ENCODE measurements at places on chromosomes 12 and 14.

DNA sequence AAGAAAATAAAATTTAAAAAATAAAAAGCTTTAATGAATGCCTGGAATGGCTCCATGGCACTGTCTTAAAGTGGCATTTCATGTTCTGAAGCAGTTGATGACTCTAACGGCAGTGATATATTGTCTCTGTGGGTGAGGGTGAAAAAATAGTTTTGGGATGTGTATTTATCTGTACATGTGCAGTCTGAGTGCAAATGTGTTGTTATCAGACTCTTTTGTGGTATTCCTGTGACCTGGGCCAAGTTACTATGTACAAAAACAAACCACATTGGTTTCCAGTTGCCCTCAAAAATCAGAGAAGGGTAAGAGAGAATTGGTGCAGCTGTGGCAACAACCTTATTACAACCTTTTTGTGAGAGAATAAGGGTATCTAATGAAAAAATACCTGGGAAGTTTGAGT, 81.7 kb upstream of the CCDC91 start:
- no peak for DNase-seq

DNA sequence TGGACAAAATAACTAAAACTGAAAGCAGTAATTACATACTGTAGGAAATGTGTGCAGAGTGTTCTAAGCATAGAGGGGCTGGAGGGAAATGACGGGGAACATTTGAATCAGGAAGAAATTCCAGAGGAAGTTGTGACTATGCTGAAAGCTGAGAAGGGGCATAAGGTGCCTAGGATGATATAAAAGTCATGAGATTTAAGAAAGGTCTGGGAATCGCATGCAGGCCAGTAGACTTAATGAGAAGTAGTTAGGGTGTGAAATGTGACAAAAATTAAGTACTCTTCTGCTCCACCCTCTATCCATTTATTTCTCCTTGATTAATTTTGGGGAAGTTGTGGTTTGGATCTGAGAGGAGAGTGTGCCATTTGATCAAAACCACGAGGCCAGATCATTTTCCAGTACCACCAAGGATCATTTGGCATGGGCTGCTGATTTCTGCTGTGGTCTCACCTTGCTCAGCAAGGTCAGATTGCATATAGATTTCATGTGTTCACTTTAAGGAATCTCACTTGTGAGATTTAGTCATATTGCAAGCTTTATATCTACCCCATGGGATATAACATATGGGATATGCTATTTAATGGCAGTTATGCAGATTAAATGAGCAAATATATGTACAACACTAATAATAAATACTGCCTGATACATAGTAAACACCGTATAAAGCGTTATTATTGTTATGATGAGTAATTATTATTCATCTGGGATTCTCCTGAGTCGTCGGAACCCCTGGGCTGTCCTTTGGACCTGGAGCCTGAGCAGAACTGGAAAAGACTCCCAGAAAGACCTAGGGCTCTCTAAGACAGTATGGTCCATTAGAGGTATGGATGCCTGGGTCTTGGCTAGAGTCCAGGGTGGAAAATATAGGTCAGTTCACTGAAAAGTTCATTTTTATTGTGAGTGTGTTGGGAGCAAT, 72.3 kb downstream of the SRGAP1 start:
- DNase-seq = no peak

DNA sequence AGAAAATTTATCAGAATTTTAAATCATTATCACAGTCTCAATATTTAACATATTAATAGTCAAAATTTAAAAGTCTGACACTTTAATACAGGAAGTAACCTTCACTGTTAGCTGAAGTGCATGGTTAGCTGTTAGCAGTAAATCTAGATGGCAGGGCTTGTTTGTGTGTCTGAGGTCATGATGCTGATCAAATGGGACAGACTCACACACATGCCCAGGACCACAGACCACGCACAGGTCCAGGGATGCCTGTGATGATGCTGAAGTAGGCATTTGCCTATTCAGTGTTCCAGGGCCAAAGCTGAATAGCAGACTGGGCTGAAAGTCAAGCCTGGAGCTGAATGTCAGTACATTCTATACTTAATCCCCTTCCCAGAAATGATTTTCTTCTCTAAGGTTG, 20.5 kb downstream of the FNTB start:
- no peak for DNase-seq

DNA sequence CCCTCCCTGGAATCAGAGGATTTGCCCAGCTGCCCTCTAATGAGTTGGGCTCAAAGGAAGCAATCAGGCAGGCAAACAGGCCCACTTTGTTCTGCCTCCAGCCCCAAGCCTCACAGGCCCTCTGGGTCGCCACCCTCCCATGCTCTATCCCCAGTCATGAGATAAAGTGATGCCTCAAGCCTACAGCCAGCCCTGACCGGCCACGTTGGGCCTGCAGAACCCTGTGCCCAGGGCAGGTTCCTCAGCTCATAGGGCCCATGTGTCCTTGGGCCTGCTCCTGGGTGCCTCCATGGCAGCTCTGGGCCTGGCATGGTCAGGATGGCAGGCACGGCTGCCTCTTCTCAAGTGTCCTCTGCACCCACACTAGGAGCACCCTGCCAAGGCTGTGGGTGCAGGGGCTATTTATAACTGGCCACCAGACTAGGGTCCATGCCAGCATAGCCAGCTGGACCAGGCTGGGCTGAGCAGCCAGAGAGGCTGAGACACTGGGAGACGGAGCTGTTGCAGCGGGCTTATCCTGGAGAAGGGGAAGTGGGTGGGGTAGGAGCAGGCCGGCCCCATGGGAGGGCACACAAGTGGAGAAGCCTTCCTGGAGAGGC, 20.2 kb downstream of the HDAC7 start:
- DNase-seq = no peak

GRCh38 chr12:99439399-99439798, 208.2 kb upstream of the GARIN6 start:
- no peak for DNase-seq

- DNase-seq = no peak
Measured at GRCh38 chr14:64388533-64389285, 556 bp downstream of the MTHFD1 start.

GRCh38 chr12:8465301-8465996, 9.7 kb downstream of the CLEC6A start:
- DNase-seq = no peak

- DNase-seq = no peak
Measured at GRCh38 chr12:113232840-113233585, 11.7 kb downstream of the TPCN1 start.

- no peak for DNase-seq
Measured at GRCh38 chr12:50246197-50246865, 37.0 kb downstream of the LIMA1 start.

DNA sequence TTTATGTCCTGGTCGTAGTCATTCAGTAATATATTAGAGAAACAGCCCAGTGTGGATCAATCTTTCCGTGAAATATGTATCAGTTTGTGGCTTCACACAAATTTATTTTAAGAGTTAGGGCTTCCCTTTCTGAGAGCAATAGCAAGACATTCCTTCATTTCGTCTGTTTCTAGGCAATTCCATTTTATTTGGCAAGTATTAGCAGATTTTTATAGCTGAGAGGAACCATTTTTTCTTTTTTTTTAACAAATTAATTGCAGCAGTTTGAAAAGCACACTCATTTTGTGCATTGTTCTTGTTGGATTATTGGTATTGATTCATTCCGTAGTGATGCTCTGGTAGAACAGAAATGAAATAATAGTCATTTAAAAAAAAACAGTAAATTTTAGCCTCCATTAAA, 132.9 kb downstream of the SRGAP1 start:
- no peak for DNase-seq

Data from cortex of kidney (tissue), 1 donor.